ENCODE measurements at places on chromosomes 5 and 9.
A peak's percentile ranks its signal among the peaks of the same experiment; 100 is the strongest.

GRCh38 chr9:37531699-37532098 is 44.5 kb downstream of the FBXO10 start:
- no peak for DNase-seq

DNA sequence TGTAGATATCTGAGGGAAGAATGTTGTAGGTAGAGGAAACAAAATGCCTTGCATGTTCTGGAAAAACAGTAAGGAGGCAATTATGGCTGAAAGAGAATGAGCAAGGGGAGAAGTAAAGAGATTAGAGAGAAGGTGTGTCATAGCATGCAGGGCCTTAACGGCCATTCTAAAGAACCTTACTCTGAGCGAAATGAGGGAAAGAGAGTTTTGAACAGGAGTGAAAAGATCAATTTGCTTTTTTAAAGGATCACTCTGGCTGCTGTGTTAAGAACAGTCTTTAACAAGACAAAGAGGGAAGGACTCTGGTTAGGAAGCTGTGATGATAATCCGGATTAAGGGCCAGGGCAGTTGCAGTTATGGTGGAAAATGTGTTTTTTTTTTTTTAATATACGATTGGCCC is 22.6 kb downstream of the PTBP3 start:
- DNase-seq = no peak

DNA sequence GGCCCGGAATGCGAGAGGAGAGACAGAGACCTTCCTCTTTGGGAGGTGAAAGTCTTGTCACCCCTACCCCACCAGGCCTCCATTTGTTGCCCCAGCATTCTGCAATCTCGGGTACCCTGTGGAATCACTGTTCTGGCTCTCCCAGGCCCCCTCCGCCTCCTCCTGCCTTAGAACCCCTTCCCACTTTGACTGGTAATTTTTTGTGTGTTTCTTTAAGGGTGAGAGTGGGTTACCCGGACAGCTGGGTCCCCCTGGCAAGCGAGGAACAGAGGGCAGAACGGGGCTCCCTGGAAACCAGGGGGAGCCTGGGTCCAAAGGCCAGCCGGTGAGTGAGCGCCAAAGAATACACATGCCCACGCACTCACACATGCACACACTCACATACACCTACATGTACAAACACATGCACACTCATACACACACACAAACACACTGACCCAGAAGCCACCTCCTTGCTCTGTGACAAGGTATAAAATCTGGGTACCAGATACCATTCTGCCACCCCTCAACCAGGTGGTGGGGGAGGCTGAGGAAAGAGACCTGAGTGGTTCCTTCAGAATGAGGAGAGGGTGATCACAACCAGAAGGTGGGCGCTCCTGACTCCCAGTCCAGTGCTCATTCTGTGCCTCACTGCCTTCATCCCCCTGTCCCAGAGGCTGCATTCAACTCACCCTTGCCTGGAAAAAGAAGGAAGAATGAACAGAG is 30.9 kb upstream of the ORM1 start:
- DNase-seq = no peak

- DNase-seq = no peak
These were observed 159.2 kb upstream of the PLPPR1 start for GRCh38 chr9:100869326-100869725.

DNA sequence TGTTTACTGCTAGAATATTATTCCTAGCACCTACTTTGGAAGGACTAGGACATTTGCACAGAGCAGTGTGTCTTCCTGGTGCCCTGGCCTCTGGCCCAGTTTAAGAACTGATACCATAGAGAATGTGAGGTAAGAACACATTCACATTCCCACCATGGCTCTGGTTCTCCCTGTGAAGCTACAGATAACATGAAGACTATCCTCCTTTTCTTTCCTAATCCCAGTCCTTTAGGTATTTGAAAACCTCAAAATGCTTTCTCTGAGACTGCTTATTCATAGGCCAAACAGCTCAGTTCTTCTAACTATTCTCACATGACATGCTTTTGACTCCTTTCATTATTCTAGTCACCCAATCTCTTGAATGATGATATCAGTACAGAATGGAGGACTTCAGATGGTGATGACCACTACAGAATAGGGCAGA is 11.9 kb downstream of the FAM219A start:
- no peak for DNase-seq

DNA sequence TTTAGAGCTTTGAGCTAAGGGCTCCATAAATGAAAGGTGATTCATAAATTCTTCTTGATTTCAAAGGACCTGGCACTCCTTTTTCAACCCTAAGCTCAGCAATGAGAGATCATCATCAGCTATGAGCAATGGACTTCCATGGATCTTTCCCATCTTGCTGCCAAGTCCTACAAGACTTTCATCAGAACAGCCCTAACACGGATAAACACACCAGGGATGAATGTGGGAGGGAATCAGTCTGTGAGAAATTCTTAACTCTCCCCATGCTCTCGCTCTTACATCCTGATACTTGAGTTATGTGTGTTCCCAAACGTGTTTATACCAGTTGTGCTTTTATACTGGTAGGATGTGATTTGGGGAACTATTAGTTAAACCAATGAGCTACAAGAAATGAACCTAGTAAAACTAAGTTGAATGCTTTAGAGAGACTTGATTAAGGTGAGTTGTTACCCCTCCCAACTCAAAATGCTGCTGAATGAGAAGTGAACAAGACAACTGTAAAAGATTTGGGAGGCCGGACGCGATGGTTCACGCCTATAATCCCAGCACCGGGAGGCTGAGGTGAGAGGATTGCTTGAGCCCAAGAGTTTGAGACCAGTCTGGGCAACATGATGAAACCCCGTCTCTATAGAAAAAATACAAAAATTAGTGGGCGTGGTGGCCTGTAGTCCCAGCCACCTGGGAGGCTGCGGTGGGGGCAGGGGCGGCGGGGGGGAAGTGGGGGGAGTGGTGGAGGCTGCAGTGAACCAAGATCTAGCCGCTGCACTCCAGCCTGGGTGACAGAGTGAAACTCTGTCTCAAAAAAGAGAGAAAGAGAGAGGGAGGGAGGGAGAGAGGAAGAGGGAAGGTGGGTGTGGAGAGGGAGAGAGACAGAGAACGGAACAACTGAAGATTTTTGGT is 5.2 kb upstream of the RPL26L1 start:
- no peak for DNase-seq

DNA sequence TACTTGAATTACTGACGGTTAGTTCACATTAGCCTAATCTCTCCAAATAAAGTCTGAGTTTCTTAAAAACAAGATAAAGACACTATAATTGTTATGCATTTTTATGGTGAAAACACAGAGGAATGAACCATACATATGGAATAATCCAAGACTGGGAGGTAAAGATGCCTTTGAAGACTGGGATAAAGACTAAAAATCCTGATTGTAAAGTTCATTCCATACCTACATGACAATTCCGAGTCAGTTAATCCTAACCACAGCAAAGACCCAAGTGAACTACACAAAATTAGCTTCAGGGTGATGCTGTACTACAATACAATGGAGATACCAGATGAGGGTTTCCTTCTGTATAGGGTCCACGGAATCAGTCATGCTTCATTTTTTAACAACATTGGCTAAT is 6.3 kb downstream of the AP3B1 start:
- no peak for DNase-seq

DNA sequence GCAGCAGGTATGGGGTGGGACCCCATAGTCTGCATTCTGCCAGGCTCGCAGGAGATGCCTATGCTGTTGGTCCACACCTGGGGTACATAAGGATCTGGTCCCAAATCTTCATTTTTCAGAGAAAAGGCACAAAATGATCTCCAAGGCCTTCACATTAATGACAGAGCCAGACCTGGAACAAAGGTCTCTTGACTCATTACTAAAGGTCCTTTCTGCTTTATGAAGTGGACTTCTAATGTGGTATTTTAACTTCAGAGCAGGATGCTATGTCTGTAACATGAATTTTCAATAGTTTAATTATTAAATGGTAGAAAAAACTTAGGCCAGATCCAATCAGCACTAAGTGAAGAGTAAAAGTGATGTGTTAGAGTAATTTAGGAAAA is 38.0 kb downstream of the DMGDH start:
- DNase-seq = no peak

GRCh38 chr5:179404321-179405053 is 59.2 kb upstream of the ADAMTS2 start:
- DNase-seq = peak; percentile 41

DNA sequence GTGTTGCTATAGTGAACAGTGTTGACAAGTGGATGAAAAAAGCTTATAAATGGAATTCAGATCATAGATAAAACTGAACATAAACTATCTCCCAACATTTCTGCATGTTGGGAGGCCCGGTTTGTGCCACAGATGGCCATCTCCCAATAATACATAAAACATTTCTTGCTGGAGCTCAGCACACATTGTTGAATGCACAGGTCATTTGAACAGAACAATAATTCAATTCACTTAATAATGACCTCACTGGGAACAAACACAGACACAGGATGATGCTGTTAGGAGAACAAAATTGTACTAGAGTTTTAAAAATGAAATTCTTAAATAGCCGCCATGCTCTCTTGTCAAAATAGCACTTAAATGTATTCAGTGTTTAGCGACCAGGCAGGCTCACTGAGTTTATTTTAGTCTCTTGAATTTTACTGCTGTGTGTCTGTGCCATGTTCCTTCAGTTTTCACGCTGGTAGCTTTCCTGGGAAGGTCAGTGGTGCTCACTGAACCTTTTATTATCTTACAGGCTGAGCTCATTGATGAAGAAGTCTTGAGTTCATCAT is 85.0 kb upstream of the SSBP2 start:
- no peak for DNase-seq

DNA sequence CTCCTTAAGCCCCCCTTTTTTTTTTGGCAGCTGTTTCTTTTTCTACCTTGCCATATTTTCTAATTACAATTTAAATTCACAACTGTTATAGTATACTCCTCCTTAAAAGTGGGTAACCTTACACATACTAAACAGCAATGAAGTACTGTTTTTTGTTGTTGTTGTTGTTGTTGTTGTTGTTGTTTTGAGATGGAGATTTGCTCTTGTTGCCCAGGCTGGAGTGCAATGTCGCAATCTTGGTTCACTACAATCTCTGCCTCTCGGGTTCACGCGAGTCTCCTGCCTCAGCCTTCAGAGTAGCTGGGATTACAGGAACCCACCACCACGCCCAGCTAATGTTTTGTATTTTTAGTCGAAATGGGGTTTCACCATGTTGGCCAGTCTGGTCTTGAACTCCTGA is 669.1 kb upstream of the CDH6 start:
- DNase-seq = no peak

DNA sequence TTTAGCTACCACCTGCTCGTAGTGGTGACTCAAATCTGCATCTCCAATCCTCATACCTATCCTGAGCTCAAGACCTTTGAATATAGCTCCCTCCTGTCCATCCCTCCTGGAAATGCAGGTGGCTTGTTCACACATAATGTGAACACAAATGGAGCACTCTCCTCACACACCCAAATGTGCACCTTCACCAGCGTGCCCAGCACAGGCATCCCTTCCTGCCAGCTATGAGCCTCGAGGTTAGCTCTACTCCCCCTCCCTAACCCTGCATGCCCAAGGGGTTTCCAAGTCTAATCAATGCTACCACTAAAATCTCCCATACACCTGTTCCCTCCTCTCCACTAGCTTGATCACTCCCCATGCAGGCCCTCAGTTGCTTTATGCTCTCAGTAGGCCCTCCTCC is 2.2 kb upstream of the TGFBI start:
- DNase-seq = no peak

DNA sequence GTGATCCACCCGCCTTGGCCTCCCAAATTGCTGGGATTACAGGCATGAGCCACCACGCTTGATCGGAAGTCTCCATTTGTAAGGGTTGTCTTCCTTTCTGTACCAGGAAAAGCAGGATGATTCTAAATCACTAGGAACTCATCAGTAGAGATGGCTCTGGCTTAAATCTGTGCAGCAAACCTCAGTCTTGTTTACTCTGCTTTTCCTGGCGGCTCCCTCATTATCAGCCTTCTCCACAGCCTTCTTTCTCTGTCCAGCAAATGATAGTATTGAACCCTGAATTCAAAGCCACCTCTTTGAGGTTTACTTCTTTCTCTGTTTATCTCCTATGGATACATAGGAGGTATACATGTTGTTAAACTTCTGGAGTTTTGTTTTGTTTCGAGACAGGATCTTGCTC is 43.0 kb upstream of the GNE start:
- no peak for DNase-seq

DNA sequence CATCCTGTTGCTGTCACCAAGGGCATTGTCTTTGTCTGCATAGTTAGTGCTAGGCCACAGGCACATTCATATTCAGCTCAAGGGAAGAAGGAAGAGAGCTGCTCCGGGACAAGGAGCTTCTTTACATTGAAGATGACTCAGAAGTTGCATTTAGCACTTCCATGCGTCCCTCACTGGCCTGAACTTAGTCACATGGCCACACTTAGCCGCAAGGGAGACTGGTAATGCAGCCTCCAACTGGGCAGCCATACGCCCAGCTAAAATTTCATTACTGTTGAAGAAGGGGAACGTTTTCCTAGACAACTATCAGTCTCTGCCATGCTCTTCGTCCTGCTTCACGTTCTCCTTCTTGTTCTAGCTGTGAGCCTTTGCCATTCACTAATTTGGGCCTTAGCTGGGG is 20.0 kb downstream of the ACTL7B start:
- DNase-seq = no peak

- peak; percentile 66 for DNase-seq
These were observed 5.4 kb upstream of the HBEGF start for GRCh38 chr5:140351609-140352334.

GRCh38 chr9:91776409-91777291 is 173.4 kb downstream of the ROR2 start:
- DNase-seq = no peak

GRCh38 chr9:20404192-20404813 is 218.0 kb downstream of the MLLT3 start:
- DNase-seq = no peak

- no peak for DNase-seq
These were observed 63.7 kb upstream of the STXBP1 start for GRCh38 chr9:127548352-127548881.

DNA sequence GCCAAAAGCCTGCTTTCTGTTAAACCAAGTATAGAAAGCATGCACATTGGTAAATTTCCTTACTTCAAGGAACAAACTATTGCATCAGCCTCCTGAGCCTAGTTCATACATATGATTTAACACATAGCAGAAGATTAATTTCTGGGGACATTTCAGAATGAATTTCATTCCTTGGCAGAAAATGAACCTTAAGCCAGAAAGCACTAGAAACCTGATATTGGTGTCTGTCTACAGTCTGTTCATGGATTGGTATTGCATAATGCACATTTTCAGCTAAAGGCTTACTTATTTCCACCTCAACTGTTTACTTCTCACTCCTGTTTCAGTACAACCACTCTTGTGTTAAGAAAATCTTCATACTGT is 1471.8 kb upstream of the NUDT12 start:
- DNase-seq = no peak

Data from HTR-8/SVneo (cell line).